ENCODE measurements at places on chromosomes 6 and 20.

DNA sequence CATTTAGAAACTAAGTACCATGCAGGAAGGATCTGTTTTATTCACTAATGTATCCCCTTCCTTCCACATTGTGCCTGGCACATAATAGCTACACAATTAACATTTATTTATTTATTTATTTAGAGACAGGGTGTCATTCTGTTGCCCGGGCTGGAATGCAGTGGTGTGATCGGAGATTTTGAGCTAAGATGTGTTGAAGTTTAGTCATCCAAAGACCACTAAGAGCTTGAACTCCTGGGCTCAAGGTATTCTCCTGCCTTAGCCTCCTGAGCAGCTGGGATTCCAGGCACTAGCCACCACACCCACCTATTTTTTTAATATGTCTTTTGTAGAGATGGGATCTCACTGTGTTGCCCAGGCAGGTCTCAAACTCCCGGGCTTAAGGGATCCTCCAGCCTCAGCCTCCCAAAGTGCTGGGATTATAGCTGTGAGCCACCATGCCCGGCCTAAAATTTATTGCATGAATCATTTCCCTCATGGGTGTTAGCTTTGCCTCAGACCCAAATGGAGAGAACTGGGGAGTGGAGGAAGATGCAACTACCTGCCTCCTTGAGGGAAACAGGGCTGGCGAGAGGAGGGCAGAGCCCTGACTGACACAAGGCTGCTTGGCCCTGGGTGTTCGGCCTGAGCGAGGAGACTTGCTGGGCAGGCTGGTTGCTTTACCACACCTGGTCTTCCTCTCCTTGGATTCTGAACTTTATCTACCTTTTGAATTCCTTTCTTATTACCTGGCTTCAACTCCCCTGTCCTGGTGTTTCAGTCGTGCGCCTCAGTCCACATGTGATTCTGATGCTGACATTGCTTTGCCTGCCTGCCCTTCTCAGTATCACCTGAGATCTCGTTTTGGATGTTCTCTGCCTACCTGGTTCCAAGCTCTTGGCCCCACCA, 1.7 kb upstream of the DYNLT1 start:
- no peak for DNase-seq

DNA sequence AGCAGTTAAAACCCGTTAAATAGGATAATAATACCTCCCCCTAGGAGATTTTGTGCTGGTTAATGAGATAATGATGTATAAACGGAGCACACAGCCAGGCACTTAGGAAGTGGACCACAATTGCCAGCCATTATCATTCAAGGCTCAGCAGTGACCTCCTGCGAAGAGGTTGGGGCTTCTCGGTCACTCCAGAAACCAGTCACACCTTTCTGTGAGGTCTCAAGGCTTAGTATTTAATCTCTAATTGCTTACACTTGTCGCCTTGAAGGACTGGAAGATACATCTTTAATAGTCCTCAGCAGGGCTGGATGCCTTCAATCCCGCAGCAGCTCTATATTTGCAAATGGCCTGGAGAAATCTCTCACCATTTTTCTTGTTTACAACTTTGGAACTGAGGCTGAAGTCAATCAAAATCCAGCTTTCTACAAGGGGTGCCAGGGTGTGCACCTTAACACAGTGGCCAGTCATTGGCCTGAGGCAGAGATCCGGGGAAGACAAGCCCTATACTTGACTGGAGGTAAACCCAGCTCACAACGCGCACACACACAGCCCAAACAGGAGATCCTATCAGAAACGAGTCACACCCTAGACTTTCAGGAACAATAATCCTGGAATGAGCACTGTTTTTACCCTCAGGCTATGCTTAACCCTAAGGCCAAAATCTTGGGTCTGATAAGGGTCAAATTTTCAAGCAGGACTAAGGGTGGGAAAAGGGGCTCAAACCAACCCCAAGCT, 1.2 kb downstream of the POU5F1 start:
- no peak for DNase-seq

- DNase-seq = no peak
Observed at GRCh38 chr6:165562421-165563090, 100.5 kb downstream of the PDE10A start.

DNA sequence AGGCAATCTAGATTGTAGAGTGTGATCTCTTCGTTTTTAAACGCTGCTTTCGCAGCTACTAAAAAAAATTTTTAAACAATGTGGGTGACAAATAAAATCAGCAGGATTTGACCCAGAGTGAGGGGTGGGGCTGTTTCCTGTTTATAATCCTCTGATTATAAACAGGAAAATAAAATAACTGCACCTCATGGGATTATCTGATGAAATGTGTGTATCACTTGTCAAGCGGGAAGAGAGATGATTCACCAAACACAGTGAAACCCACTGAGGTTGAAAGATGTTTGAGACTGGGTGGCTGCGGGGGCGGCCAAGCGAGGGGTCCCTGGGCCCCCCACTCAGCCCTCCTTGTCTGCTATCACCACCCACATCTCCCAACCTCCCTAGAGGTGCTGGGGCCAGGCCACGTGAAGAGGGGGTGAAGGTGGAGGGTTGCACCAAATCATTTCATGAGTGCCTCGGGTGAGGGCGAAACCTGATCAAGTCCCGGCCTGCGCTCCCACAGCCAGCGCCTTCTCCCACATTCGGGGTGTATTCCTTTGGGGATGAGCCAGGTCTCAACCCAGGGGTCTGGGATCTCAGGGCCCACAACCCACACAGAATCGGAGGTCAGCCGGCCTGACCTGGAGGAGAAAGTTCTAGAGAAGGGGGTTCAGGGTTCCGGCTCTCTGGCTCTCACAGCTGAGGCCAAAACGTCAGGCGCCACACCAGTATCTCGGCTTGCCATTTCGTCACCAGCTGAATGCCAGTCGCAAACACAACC, 212.5 kb downstream of the BMP7 start:
- DNase-seq = no peak

- DNase-seq = no peak
Observed at GRCh38 chr20:11158146-11158545, 484.3 kb upstream of the JAG1 start.

- DNase-seq = peak; percentile 88
Observed at GRCh38 chr6:32984622-32985389, 16.4 kb downstream of the BRD2 start.

DNA sequence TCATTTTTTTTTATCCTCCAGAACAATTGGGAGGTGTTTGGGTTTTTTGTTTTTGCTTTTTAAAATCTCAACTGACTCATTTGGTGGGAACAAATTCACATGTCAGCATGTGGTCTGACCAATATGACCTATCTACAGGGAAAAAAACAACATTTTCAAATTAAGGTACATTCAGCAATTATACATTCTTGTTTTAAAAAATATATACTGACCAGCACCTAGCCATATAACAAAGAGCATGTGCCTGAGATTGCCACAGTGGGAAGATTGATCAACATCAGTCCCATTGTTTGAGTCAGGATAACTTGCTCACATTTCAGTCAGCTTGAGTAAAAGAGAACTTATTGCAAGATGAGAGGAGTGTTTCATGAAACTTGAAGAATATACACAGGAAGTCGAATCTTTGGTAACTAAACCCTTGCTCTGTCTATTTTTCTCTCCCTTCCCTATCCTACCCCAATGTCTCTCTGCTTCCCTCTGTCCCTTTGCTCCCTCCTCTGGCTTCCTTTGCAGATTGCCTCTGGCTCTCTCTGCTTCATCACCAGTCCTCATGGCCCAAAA, 163.2 kb upstream of the TAB2 start:
- peak; percentile 36 for DNase-seq

GRCh38 chr6:1864496-1864895, 254.8 kb downstream of the FOXC1 start:
- DNase-seq = no peak

DNA sequence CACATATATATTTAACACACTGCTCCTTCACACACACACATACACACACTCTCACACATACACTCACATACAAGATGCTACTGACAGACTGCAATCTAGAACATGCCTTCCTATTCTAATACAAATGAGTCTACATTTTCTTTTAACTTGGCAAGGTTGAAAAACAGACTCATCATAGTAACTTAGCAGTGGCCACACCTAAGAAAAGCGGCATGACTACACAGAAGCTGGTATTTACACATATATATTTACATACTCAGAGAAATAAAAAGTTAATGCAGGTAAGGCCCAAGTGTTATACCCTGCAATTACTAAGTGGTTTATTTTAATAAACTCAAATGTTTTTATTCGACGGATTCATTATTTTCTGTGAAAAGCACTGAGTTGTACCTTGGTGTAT, 209.3 kb downstream of the FOXC1 start:
- DNase-seq = no peak

DNA sequence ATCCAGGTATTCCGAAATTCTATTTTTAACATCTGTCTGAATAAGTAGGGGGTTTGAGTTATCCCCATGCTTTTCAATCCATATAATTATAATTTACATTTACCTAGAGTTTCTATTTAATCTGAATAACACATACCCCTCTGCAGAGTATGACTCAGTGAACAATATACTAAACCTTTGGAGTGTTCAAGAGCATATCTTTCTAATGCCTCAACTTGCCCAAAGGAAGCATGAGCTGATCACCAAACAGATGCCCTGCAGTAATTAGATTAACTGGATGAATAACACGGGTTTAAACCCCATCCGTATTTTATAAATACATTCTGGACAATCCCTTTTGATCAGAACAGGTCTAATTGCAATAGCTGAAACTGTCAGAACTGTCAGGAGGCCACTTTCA, 897.1 kb downstream of the TFAP2A start:
- DNase-seq = no peak

DNA sequence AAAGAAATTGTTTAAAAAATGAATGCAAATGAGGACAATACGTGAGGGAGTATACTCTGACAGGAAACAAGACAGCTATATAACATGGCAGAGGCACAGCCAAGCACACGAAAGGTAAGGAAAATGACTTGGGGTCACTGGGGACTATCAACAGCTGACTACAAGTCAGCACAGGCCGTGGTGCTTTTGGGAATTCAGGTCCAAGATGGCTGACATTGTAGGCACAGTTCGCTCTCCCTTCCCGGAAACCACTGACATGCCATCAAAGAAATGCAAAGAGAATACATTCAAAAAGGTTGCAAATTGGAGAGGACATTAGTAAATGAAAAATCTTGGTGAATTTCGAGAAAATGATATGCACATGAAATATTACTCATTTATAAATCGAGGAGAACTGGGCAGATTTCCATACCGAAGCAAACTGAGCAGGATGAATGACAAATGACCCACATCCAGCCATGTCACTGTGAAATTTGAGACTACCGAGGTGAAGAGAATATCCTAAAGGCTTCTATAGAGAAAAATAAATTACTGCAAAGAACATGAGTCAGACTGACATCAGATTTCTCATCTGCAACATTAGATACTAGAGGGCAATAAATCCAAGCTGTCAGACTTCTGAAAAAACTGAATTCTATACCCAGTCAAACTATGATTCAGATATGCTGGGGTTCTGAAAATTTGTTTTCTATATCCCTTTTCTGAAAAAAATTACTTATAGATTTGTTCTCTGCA, 391.1 kb downstream of the BTBD9 start:
- DNase-seq = no peak

DNA sequence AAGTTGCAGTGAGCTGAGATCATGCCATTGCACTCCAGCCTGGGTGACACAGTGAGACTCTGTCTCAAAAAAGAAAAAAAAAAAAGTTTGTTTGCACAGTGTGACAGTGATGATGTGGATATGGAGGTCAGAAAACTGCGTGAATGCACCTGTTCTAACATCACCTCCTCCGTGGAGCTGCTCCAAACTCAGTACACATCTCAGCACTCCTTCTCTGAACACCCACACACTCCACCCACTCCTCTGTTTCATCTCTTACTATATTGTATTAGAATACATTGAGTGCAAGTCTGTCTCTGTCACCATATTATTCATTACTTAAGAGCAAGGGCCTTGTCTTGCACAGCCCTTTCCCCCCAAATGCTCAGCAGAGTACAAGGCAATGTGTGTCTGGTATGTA, 51.5 kb upstream of the ENPP4 start:
- no peak for DNase-seq

DNA sequence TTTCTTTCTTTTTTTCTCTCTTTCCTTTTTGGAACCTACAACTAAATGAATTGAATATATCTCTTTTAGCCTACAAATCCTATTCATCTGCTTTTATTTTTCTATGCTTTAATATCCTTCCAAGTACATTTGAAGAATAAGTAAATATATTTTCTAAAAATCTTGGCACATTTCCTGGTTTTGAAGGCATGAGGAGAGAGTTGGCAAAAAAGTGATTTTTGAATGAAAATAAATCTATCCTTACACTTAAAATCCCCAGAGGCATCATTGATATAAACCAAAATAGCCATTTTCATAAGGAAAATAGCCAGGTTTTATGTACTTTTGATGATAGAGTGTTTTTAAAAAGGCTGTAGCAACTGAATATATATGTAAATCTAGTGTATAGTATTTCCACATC, 69.0 kb downstream of the SAMD5 start:
- DNase-seq = peak; percentile 9

GRCh38 chr20:52760791-52761190, 211.4 kb upstream of the TSHZ2 start:
- no peak for DNase-seq

GRCh38 chr20:15240801-15241200, 903.4 kb upstream of the FLRT3 start:
- DNase-seq = no peak

Measured in myocyte (in vitro differentiated cells).